ENCODE measurements at places on chromosomes 2 and 18.

- no peak for DNase-seq
Measured at GRCh38 chr2:81266106-81266505, 961.6 kb upstream of the LRRTM1 start.

DNA sequence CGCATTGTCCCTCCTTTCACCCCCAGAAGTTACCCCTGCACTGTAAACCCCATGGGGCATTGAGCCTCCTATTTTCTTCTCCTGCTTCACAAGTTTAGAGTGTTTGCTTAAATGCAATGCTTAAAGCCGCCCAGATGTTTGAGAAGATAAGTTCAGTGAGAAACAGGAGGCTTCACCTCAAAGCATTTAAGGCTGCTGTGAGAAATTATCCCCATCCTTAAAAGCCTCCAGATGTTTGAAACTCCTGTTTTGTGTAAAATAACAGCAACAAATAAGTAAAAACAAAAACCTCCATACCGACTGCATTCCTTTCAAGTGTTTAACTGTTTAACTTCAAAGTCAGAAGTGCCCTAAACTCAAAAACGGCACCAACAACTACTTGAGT lies 81.8 kb downstream of the RTP5 start:
- DNase-seq = no peak

DNA sequence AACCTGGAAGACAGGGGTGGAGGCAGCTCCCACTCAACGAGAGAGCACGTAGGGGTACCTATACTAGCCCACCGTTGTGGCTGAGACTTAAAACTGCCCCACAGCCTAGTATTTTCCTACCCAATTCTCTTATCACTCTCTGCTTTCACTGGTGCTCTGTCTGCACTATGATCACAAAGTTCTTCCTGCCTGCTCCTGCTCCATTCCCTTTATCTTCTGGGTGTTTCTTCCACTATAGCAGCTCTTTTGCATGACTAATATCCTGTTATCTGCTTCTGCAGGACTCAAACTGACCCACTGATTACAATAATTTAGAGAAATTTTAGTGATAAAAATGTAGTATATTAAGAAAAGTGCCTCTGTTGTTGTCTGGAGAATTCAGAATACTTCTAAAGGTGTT lies 184.8 kb downstream of the LRP1B start:
- DNase-seq = no peak

GRCh38 chr2:161139098-161139987 lies 20.9 kb upstream of the TANK start:
- no peak for DNase-seq

DNA sequence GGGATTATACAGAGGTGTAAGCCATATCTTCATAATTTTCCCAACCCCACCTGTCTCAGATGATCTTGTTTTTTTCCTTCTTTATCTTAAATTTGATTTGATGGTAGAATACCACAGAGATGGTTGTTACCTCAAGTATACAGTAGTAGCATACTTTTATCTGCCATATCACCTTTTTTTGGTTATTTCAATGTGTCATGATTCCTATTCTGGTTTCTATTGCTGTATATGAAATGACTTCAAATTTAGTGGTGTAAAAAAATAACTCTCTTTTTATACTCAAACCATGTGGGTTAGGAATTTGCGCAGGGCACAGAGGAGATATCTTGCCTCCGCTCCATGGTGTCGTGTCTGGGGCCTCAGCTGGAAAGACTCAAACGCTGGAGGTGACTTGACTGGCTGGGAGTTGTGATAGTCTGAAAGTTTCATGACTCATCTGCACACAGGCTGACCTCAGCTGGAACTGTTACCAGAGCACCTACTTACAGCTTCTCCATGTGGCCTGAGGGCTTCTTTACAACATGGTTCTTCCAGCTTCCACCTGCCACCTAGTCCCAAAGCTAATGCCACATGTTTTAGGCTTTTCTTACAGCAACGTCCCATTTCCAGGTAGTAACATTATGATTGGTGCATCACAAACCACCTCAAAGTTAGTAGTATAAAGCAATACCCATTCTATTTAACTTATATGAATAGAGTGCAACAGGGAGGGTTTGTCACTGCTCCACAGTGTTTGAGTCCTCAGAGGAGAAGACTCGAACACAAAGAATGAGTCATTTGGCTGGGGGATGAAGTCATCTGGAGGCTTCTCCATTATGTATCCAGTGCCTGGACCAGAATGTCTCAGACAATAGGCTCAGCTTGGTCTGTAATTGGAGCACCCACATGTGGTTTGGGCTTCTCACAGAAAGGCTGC lies 82.3 kb upstream of the XPO1 start:
- DNase-seq = no peak

- DNase-seq = no peak
Measured at GRCh38 chr2:239392072-239392357, 8.8 kb downstream of the HDAC4 start.

- no peak for DNase-seq
Measured at GRCh38 chr2:232773815-232774214, 2.5 kb downstream of the KCNJ13 start.

DNA sequence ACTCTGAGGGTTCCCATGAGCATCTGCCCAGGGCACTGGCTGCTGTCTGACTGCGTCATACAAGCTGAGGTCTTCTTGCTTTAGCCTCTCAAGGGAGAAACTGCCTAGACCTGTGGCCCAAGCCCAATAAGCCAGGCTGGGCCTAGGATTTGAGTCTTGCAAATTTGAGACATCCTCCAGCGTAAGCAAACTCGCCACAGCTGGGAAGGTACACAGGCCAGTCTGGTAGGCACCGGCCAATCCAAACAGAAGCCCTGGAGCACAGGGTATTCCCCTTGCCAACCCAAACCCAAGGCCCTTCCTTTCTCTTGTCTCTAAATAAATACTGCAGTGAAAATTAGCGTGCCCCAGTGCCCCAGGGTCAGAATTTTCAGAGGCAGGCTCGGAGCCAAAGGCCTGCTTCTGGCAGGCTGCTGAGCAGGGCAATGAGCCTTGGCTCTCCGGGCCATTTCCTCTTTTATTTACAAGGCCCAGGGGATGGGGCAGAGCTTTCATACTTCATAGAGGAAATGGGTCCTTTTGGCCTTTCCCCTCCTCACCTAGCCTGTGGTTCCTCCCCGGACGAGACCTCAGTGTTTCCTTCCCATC lies 33.3 kb downstream of the POLR1A start:
- DNase-seq = no peak

- no peak for DNase-seq
Measured at GRCh38 chr2:162372818-162373217, 28.9 kb downstream of the GCA start.

DNA sequence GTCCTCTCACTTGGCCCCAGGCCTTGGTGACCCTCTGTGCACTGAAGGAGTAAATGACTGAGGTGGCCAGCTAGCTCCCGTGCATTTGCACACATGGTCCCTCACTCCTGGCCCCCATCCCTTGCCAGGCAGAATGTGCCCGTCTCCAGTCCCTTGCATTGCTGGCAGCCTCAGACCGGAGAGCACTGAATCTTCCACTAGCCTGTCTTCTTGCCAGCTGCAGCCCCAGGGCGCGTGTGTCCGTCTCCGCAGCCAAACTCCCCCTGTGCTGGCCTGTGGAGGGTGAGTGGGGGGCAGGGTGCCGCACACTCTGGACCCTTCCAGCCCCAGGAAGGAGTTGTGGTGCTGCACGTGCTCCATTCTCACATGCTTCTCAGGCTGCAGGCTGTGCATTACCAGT lies 35.9 kb downstream of the INPP4A start:
- no peak for DNase-seq

- DNase-seq = no peak
Measured at GRCh38 chr18:9802175-9803062, 83.4 kb upstream of the TXNDC2 start.

DNA sequence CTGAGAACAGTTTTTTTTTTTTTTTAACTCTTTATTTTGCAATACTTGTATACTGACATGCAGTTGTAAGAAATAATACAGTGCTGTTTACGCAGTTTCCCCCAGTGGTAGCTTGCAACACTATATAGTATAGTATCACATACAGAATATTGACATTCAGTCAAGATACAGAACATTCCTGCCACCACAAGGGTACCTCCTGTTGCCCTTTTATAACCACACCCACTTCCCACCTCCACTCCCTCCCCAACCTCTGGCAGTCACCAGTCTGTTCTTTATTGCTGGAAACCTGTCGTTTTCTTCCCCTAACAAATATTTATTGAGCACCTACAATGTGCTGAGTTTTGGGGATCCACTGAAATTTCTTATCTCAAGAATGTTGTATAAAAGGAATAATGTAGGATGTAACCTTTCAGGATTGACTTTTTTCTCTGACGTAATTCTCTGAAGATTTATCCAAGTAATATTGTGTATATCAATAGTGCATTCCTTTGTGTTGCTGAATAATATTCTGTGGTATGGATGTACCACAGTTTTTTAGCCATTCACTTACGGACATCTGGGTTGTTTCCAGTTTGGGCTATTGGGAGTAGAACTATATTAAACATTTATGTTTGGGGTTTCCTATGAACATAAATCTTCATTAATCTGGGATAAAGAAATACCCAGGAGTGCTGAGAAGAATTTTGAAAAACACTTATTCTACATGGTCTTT lies 51.4 kb upstream of the EML6 start:
- no peak for DNase-seq

DNA sequence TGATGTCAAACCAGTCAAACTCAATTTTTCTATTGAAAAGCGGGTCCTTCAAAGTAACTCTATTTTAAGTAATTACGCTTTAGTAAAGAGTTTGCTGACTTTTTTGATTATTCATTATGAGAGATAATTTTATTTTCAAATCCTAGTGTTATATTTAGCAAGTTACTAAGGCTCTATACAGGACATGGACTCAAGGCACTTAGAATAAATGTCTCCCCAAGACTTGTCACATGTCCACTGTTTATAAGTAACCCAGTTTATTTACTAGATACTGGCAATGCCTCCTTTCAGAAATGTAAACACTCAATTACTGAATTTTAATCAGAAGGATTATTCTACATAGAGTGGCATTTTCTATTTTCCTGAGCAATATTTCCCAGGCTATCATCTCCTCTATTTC lies 638.1 kb downstream of the ERBB4 start:
- DNase-seq = no peak

DNA sequence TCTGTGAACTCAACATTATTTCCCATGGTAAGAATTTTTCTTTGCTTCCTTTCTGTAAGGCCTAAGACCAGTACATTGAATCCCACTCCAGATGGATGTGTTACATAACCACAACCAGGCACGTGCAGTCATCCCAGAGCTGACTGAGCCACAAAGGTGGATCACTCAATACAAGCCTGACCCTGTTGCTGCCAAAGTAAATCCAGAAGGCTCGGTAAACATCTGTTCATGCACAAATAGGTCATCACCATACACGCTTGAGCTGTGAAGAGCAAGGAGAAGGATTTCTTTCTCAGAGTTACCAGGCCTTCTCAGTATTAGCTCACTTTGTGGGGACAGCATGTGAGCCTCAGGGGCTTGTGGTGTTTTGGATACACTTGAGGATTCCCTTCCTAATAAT lies 791.4 kb upstream of the FANCL start:
- no peak for DNase-seq

DNA sequence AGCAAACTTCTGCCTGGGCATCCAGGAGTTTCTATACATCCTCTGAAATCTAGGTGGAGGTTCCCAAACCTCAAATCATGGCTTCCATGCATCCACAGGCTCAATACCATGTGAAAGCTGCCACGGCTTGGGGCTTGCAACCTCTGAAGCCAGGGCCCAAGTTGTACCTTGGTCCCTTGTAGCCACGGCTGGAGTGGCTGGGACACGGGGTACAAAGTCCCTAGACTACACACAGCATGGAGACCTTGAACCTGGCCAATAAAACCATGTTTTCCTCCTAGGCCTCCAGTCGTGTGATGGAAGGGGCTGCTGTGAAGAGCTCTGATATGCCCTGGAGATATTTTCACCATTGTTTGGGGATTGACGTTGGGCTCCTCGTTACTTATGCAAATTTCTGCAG lies 43.4 kb upstream of the GALNT13 start:
- DNase-seq = no peak

GRCh38 chr2:7878786-7879482 lies 802.9 kb upstream of the ID2 start:
- no peak for DNase-seq

- DNase-seq = no peak
Measured at GRCh38 chr18:30696201-30696600, 346.3 kb downstream of the DSC3 start.

DNA sequence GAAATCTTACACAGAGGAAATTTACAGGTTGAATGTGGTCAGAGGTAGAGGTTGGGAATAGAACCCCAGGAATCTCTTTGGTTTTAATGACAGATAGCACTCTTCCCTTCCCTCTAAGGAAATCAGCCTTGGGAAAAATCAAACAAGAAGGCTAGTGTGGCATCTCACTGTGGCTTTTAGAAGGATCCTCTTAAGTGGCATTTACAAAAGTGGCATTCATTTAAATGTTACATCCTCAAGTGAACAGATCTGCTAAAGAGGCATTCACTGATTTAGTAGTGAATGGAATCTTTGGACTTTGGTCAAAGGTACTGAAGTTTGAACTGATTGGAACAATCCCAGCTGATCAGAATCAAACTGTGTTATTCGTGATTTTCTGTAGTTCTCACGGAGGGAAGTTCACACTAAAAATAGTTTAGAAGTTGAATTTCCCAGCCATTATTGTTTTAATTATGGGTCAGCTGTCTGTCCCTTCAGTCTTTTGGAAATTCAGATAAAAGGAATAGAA lies 136.5 kb upstream of the FN1 start:
- DNase-seq = no peak

GRCh38 chr2:80420530-80421208 lies 116.1 kb upstream of the LRRTM1 start:
- DNase-seq = no peak

- peak; percentile 64 for DNase-seq
Measured at GRCh38 chr2:207624185-207625013, 795 bp downstream of the METTL21A start.

GRCh38 chr2:238487652-238488346 lies 61.1 kb downstream of the ASB1 start:
- no peak for DNase-seq

GRCh38 chr2:234911271-234911670 lies 40.5 kb upstream of the SH3BP4 start:
- no peak for DNase-seq
